ENCODE measurements at places on chromosomes 1 and 21.

DNA sequence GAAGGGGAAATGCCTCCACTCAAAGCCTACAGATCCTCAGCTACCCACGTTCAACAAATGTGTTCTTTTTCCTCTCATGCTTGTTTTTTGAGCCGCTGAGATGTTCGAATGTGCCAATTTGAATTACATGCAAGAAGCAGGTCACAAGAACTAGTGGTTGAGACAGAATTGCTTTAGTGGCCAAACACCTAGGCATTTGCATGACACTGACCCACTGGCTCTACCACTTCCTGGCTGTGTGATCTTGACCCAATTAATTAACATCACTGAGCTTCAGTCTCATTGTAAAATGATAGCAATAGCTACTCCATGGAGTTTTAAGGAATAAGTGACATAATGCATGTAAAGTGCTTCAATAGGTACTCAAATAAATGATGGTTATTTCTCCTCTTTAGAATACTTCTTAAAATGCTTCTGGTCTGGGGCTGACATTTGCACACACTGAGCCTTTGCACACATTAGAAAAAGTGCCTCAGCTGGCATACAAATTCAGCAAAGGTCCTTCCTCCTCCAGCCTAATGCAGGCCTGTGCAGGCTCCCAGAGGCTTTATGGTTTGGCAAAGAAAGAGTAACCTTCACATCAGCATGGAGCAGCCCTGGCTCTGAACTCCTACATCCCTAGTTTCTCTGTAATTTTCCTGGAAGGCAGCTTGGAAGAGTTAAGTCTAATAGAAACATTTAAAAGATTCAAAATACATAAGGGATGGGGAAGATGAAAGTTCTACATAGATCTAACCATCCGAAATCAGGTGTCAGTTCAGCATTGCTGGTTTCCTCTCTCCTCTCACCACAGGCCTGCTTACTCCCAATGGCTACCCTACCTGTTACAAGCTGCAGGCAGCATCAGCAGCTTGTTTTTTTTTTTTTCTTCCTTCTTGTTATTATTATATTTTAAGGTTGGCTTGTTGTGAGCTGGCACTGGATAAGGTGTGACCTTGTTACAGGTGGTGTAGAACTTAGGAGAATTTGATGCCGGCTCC lies 107.4 kb downstream of the TBX19 start:
- DNase-seq: no peak

DNA sequence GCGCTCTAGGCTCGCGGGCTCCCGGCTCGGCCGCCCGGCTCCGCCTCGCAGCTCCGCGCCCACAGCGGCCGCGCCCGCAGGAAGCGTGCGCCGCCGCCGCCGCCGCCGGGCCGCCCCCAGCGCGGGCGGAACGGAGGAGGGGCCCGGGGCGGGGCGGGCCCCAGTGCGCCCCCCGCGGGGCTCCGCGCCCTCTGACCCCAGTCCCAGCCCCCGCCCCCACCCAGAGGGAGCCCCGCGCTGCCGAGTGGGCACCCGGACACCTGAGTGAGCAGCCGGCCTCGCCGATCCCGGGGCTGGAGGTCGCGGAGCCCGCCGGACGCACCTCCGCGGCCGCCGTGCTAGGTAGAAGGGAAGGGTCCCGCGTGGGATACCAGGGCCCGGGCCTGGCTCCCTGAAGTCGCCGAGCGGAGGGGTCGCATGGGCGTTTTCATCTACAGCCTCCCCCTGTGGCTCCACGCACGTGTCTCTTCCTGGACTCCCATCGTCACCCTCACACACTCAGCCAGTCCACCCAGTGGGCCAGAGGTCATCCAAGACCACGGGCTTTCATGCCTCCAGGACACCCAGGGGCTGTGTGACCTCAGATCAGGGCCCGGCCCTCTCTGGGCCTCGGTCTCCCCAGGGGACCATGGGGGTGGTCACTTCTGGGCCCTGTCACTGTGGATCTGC lies at the start of gene SDC3:
TSS of gene SDC3 (minus strand) at position 63 of the 669 bp plus-strand sequence. CDS start 172 bp downstream, outside the sequence.
- no peak for DNase-seq

GRCh38 chr1:44973645-44974044 lies 12.8 kb downstream of the EIF2B3 start:
- no peak for DNase-seq

DNA sequence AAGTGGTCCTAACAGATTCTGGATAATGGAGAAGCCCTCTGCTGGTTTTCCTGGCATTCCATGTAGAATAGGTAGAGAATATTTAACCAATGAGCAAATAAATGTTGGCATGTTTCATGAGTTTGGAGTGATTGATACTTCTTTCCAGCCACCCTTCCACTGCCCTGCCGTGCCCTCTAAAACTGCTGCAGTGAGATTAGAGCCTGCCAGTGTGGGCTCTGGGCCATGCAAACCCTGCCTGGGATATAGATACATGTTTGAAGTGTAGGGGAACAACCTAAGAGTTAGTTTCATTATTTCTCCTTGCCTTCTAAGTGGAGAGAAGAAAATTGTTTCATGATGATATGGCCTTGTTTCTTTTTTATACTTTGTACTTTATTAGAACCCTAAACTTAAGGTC lies 10.4 kb downstream of the UBE2Q1 start:
- DNase-seq: no peak

GRCh38 chr1:3590139-3590763 lies 21.1 kb downstream of the MEGF6 start:
- DNase-seq: no peak

- no peak for DNase-seq
Observed at GRCh38 chr1:113677250-113678158, 81.8 kb downstream of the PHTF1 start.

DNA sequence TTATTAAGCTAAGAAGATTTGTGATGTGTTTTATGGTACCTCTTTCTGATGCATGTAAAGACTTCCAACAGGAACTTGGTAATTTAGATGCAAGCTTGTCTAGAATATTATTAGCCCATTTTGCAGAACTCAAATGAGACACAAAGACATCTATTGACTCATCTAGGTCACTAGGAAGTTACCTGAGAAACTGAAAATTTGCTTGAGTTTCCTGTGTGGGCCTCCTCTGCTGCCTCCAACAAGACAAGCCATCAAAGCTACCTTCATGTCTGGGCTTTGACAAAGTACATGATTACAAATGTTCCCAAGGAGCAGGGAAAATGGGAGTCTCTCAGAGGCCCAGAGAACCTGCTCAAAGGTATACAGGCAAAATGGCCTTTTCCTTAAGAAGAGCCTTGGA lies 5.6 kb downstream of the RUNX1 start:
- DNase-seq: no peak

GRCh38 chr1:157653494-157653873 lies 47.1 kb downstream of the FCRL3 start:
- DNase-seq: no peak

DNA sequence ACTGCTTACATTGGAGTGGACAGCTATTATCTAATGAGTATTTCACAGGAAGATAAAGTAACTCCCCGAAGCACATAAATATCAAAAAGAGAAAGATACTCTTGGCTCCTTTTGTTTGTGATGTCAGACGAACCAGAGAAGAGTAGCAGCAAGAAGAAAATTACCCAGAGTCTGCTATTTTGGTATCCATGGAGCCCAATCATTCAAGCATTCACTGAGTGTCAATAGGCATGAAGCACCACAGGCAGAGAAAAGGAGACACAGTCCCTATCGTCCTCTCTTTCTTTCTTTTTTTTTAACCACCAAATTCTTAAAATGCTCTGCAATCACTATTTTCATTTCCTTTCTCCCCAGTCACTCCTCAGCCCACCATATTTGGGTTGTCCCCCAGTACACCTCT lies 22.2 kb downstream of the THEMIS2 start:
- DNase-seq: no peak

- DNase-seq: no peak
Observed at GRCh38 chr1:180415985-180416633, 86.3 kb downstream of the ACBD6 start.

- no peak for DNase-seq
Observed at GRCh38 chr1:107523061-107523460, 382.2 kb downstream of the NTNG1 start.

DNA sequence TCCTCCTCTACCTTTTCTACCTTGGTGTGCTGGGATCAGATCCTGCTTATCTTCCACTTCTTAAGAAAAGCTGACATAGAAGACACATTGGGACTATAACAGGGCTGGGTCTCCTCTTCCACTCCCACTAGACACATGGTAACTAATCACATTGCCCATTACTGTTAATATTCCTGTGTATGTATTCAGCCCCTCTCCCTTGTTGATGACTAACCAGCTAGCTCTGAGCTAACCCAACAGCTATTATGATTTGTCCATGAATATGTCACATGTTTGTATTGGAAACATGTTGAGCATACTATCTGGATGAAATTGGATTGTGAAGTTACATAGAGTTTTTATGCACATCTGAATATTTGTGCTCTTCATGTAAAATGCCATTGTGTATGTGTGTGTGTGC lies 52.9 kb downstream of the MPZL1 start:
- DNase-seq: no peak

- no peak for DNase-seq
Observed at GRCh38 chr1:18289597-18289996, 182.0 kb downstream of the IGSF21 start.

GRCh38 chr21:38287476-38287875 lies 30.7 kb downstream of the KCNJ15 start:
- DNase-seq: no peak

- no peak for DNase-seq
Observed at GRCh38 chr1:52632732-52633290, at the start of gene SHISAL2A. Gene SHISAL2A (plus strand): TSS chr1:52633168. CDS start chr1:52633494, 326 bp downstream.

DNA sequence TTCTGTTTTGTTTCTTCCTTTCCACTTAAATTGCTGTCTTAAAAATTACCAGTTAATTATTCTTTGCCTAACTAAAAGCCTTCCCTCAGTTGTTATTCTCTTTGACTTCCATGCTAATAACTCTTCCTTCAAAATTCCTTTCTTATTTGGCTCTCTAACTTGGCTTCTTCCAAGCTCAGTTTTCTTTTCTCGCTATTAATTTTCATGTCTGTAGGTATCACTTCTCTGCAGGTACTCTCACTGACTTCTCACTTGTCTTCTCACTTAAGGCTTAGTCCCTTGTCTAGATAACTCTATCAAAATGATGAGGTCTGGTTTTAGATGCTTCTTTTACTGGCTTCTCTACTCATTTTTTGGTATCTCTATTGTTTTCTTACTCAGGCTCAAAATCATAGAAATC lies 10.1 kb downstream of the CDC7 start:
- DNase-seq: no peak

GRCh38 chr1:63968663-63969440 lies 195.0 kb downstream of the ROR1 start:
- DNase-seq: no peak

DNA sequence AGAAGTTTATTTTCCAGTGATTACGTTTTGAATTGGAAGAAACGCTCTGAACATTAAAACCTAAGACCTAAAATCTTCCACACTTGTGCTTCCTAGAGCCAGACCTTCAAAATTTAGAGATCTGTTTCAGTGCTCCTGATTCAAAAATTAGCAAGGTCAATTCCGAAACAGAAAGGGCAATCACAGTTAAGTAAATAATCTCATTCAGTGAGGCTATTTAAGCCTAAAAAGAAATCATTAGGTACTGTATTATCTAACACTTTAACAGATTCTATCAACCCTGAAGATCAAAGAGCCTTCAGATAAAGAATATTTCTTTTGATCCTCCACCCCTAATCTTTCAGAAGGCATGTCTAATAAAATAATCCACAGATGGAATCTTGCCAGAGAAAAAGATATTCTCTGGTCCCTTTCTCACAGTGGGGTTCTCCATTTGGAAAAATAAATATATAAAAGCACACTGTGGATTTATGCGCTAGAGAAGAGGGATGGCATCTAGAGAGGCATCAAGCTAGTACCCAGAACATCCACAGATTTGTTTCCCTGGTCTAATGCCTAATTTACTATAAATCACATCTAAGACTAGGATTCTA lies 54.4 kb downstream of the ZZZ3 start:
- DNase-seq: no peak

GRCh38 chr1:40404670-40405462 lies 31.3 kb downstream of the SMAP2 start:
- no peak for DNase-seq

DNA sequence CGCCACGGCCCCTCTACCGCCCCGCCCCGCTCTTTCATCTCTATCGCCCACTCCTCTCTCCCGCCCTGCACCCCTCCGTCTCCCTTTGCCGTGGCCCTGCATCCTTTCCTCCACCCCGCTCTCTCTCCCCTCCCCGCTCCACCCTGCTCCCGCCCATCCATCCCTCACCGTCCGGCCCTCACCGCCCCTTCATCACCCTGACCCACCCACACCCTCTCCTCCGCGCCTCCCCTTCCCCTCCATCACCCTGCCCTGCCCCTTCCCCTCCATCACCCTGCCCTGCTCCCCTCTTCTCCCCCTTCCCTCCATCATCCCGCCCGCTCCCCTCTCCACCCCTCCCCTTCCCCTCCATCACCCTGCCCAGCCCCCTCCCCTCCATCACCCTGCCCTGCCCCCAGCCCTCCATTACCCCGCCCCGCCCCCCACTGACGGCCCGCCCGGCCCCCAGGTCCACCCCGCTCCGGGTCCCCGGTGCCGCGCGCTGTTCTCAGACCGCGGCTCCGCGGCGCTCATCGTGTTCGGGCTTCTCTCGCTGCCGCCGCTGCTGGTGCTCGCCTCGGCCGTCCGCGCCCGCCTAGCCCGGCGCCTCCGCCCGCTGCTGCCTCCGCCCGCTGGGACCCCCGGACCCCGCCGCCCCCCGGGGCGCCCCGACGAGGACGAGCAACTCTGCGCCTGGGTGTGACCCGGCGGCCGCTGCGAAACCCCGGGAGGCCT lies 6.2 kb upstream of the ANKRD65 start:
- no peak for DNase-seq

DNA sequence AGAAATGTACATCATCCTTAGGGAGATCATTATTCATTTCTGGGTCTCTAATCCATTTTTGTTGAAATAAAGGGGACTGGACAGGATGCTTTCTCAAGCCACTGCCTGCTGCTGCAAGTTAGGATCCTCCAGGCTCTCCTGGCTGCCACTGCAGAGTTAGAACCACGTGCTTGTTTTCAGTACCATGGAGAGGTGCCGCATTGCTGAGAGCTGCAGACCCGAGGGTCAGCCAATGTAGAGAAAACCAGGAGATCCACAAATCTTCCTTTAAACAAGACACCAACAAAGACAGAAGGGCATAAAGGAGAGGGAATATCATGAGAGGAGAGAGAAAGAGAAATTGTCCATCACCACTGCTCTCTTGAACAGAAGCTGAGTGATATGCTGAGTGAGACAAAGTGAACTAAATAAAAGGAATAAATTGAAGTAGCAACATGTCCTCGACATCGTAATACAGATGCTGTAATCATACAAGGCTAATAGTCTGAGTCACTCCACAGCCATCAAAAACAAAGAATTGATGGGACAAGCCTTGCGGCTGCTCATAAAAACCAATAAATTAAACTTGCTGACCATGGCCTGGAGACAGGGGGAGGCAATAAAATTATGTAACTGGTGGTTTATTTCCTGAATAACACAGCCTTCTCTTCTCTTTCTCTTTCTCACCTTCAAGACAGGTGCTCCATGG lies 255.7 kb downstream of the OMA1 start:
- no peak for DNase-seq

DNA sequence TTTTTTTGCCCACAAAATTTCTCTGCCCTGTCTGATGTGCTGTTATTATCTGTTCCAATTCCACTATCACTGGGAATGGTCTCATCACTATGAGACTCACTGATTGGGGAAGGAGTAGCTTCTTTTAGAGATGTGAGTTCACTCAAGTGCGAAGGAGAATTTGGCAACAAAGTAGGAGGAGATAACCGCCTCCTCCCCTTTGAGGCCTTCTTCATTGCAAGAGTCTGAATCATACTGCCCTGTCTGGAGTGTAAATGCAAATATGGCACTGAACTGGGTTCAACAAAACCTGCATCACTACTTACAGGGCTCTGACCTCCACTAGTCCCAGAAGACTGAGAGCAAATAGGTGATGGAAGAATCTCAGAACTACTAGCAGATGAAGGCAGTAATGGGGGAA lies 83.4 kb downstream of the ASH1L start:
- no peak for DNase-seq
